ENCODE measurements at places on chromosomes 1 and 21. TPM values are rescaled to one million over a fixed set of nuclear protein-coding genes. Genes with fewer than 3 reads are reported as not detected.

Gene SLC35D1
- total RNA-seq, result 22.2 TPM

DNA sequence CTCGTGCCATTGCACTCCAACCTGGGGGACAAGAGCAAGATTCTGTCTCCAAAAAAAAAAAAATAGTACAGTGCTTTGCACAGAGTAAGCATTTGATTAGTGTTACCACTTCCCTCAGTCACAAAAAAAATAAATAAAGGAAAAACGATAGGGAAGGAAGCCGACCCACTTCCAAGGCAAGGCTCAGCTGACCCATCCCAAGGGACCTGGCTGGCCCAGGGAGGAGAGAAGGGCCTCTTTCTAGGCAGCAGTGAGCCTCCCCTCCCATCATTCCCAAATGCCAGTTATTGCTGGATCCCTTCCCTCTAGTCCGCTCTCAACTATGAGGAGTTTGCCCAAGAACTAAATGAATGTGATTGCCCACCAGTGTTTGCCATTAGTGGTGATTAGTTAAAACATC lies 77.8 kb downstream of the TMEM53 start:
- DNase-seq, result no peak

- no peak for DNase-seq
Observed at GRCh38 chr1:14598007-14598497, 433 bp upstream of the KAZN start.

GRCh38 chr1:226985239-226985838 lies 45.2 kb downstream of the COQ8A start:
- no peak for DNase-seq
